ENCODE measurements at places on chromosomes 7 and 10.

DNA sequence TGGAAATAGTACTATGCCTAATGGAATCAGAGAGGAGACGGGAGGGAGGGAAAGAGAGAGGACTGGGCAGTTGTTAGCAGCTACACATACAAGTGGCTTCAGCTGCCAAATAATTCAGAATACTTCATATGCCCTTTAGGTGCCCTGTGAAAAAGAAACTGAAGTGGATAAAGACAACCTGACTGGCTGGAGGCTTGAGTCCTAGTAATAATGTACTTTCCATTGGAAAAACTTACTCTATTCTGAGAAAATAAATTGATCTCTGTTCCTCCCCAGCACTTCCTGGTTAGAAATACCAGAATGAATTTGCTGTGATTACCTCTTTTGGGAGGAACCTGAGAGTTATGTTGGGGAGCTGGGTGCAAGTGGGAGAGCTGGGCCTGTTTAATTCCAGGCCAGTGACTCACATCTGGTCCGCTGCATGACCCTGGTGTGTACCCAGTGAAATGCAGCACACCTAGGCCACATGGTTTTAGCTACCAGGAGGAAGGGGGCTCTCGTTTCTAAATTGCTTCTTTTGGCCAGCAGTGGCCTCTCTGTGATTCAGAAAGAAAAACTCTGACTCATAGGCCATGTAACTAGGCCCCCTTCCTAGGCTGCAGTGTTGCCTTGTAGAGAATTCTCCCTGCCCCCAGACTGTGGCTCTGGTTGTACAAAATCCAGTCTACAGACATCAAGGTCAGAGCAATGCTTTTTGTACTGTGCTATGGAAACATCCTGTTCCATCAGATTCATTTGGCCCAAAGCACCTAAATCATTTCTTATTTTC, 6.5 kb downstream of the AGFG2 start:
- no peak for DNase-seq

- no peak for DNase-seq
Measured at GRCh38 chr7:144525956-144526355, 122.5 kb upstream of the NOBOX start.

DNA sequence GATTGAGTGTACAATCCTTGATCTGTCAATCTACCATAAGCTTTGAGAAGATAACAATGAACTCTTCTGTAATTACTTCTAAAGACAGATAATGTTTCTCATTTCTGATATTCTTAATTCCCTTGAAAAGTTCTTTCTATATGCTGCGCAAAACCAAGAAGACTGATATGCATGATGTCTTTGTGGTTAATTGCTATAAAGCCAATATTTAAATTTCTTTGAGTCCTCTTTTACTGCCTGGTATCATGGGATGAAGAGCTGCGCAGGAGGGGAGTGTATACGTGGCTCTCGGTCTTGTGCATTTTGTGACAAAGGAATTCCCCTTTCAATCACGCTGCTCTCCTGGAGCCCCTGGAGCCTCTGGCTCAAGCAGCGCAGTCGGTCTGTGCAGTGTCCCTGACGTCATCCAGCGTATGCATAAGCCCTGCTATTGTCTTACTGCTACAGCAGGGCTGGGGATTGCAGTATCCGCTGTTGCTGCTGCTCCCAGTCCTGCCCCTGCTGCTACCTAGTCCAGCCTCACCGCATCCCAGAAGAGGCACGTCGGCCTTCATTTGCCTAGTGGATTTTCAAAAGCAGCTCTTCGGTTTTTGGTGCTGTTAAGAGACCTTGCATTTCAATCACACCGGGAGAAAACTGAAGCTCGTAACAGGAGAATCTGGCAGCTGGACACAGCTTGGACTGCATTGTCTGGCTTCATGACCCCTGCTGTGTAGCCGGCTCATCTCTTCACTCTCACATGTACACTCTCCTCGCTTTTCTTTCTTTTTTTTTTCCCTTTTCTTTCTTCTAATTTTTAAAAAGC, 66.7 kb downstream of the ST7 start:
- DNase-seq = no peak

DNA sequence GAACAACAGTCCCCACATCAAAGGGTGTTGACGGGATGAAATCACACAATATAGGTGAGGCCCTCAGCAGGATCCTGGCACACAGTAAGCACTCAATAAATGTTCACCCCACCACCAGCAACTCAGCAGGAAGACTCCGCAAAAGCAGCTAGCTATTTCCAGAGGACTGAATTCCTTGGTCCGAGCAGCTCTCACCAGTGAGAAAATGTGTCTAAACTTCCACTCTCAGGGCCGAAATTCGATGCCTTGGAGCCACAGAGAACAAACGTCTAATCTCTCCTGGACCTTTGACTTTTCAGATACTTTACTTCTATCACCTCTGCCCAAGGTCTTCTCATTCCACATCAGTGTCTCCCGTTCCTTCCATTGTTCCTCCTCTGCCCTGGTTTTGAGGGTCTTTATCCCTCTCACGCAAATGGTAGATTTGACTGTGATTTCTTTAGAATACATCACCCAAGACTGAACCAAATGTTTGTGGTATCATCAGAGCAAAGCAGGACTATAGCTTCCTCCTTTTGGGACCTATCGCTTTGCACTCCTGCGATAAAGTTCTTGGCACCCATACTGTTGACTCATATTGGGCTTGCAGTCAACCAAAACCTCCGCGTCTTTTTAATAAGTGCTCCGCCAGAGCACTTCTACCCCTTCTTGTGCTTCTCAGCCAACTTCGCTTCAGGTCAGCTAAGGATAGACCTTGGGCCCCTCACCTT, 903 bp upstream of the NT5C2 start:
- no peak for DNase-seq

DNA sequence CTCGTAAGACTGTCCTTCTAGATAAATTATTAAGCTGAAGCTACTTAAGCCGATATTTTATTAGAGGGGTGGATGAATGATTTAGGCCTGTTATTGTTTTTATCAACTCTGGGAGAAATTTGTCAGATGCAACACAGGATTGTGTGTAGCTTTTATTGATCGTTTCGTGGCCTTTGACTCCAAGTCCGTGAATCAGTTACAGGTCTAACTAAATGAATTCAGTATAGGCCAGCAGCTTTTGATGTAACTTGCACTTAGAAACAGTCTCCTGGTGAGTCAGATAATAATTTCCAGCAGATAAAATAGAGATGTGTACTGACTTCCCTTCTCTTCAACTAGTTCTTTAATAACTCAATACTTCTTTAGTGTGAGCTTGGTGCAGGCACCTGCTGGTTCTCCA, 341.7 kb upstream of the SMIM30 start:
- no peak for DNase-seq

All from activated T-helper 1 cell treated with anti-CD3 and anti-CD28 coated beads, Interleukin-2, amount 50 U/mL, for 16 hours (primary cell).